Esophagus squamous epithelium (tissue), 5 donors: ENCODE measurements at places on chromosomes 6 and 20. TPM values are rescaled to one million over a fixed set of nuclear protein-coding genes. Genes with fewer than 3 reads are reported as not detected.

The CST5 gene
- total RNA-seq = not detected

DNA sequence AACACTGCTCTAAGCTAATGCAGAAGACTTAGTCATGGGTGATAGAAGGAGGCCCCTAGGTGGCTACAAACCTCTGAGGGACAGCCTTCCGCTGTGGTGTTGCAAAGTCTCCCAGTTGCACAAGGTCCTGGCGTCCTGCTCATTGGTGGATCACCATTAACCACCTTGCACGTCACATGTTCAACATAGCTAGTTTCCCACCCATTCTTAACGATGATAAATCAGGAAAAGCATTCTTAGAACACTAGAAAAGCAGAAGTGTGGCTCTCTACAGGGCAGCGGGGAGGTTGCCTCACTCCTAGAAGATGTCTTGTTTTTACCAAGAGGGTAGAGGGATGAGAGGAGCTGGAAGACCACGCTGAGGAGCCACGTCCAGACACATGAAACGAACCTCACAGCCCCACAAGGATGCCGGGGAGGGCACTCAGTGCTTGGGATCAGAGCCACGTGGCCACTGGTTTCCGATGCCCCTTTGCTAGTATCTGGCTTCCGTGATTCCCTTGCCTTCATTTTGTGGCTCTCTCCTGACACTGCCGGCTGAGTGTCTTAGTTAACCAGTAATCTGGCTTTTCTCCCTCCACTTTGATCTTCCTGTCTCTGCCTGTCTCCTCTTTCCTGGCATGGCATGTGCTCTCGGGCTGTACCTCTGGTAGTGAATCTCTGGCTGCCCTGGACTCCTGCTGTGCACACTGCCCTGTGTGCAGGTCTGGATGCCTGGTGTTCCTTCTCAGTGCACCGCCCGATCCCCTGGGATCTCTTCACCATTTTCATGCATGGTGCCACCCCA, 91.4 kb upstream of the NEDD9 start:
- H3K4me1 ChIP-seq = peaks cover 12% of the 10 kb centered on the region
- no peak overlapping the region for H3K27ac ChIP-seq
- no peaks in the 10 kb centered on the region for H3K36me3 ChIP-seq
- no peak overlapping the region for H3K4me3 ChIP-seq
- H3K27me3 ChIP-seq = no peaks in the 10 kb centered on the region

GRCh38 chr6:129621252-129621651, 88.7 kb downstream of the ARHGAP18 start:
- no peak overlapping the region for H3K4me3 ChIP-seq
- no peak for DNase-seq
- no peaks in the 10 kb centered on the region for H3K36me3 ChIP-seq
- H3K27me3 ChIP-seq = no peaks in the 10 kb centered on the region

DNA sequence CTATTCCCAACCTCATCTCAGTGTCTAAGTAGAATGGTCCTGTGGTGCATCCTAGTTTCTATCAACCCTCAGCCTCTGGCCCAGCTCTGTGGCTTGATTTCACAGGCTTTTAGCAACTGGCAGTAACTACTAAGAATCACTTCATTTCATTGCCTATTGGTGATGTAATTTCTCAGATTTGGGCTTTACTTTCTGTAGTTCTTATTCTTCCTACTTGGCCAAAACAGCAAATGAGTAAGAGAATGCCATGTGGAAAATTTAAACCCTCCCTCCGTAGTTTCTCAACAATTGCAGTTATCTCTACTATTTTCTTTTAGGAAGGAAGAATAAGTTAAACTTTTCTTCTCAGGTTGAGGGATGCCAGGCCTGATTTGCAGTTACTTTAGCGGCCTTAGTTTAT, 387.3 kb downstream of the CDKAL1 start:
- H3K4me3 ChIP-seq = no peak overlapping the region
- H3K27me3 ChIP-seq = no peaks in the 10 kb centered on the region
- H3K4me1 ChIP-seq = no peaks in the 10 kb centered on the region
- H3K36me3 ChIP-seq = no peaks in the 10 kb centered on the region
- DNase-seq = no peak
- no peak overlapping the region for H3K27ac ChIP-seq

DNA sequence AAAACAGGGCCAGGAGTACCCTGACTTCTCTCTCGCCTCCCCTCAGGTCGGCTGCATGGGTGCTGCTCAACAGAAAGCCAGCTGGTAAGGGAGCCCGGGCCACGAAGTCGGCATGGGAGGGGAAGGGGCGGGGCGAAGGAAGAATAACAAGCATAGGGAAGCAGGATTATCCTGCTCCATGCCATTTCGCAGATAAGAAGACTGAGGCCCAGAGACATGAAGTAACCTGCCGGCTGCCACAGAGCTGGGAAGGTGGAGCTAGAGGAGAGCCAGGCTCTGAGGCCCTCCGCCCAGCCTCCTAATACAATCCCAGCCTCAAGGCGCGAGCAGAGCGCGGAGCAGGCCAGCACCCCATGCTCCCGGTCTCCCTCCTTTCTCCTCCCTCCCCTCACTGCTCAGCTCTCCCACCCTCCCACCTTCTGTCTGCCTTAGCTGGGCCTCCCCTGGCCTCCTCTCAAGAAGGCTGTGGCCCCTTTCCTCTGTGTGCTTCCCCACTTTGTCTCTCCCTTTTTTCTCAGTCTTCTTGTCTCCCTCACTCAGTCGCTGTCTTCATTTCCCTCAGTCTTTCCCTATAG, 13.2 kb upstream of the HMGA1 start:
- no peaks in the 10 kb centered on the region for H3K36me3 ChIP-seq
- H3K27me3 ChIP-seq = no peaks in the 10 kb centered on the region
- H3K4me3 ChIP-seq = peak overlapping the region; percentile 14
- DNase-seq = no peak

DNA sequence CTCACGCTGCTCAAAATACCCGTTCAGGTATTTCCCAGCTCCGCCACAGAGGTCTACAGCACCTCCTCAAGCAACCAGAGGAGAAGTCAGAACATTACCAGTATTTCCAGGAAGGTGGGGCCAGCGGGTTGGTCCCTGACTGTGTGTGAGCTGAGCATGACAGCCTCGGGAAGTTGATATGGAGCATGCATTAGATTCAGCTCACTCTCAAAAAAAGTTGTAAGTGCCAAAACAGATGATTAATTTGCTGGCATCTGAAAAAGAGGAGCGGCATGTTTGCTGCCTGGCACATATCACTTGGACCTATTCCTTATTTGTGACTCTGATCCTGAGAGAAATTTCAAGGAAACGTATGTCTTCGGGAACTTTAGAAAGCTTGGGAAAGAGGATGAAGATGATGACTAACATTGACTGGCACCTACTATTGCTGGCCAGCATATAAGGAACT, 32.3 kb downstream of the ELOVL2 start:
- H3K36me3 ChIP-seq = no peaks in the 10 kb centered on the region
- H3K4me1 ChIP-seq = no peaks in the 10 kb centered on the region
- no peak overlapping the region for H3K4me3 ChIP-seq
- no peak overlapping the region for H3K27ac ChIP-seq
- peaks cover 14% of the 10 kb centered on the region for H3K27me3 ChIP-seq
- no peak for DNase-seq

- H3K27ac ChIP-seq = no peak overlapping the region
- H3K36me3 ChIP-seq = peaks cover 76% of the 10 kb centered on the region
- no peak for DNase-seq
- no peaks in the 10 kb centered on the region for H3K27me3 ChIP-seq
- no peak overlapping the region for H3K4me3 ChIP-seq
These were observed 7.2 kb downstream of the LPIN3 start for GRCh38 chr20:41347523-41348429.

GRCh38 chr20:14127514-14128223, 132.4 kb downstream of the MACROD2 start:
- no peak overlapping the region for H3K4me3 ChIP-seq
- DNase-seq = no peak
- H3K4me1 ChIP-seq = no peaks in the 10 kb centered on the region
- no peaks in the 10 kb centered on the region for H3K36me3 ChIP-seq
- no peak overlapping the region for H3K27ac ChIP-seq
